Small intestine (tissue), 16 donors: ENCODE measurements at places on chromosomes 13 and 19.

- no peaks in the 10 kb centered on the region for H3K4me1 ChIP-seq
- H3K27me3 ChIP-seq, result peaks cover 27% of the 10 kb centered on the region
- no peak overlapping the region for H3K4me3 ChIP-seq
- H3K36me3 ChIP-seq, result no peaks in the 10 kb centered on the region
Observed at GRCh38 chr19:31352296-31352781, 3.1 kb upstream of the TSHZ3 start.

DNA sequence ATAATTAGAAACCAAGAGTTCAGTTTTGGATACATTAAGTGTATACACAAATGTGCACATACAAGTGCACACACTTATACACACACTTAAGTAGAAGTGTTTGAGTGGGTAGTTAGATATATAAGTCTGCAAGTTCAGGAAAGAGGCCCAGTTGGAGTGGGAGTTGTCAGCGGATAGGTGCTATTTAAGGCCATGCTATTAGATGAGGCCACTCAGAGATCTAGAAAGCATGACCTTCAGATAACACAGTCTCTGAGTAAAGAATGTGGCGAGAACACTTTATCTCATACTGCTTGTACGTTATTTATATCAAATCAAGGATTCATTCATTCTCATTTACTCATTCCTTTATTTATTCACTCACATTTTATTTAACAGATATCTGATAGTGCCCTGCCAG is 206.2 kb downstream of the POSTN start:
- H3K4me3 ChIP-seq, result no peak overlapping the region
- no peak for DNase-seq
- no peaks in the 10 kb centered on the region for H3K27me3 ChIP-seq
- H3K27ac ChIP-seq, result no peak overlapping the region
- no peaks in the 10 kb centered on the region for H3K36me3 ChIP-seq

GRCh38 chr19:18089726-18090125 is 3.0 kb upstream of the IL12RB1 start:
- H3K36me3 ChIP-seq, result no peaks in the 10 kb centered on the region
- no peaks in the 10 kb centered on the region for H3K4me1 ChIP-seq
- DNase-seq, result no peak
- no peaks in the 10 kb centered on the region for H3K27me3 ChIP-seq
- no peak overlapping the region for H3K27ac ChIP-seq
- no peak overlapping the region for H3K4me3 ChIP-seq

DNA sequence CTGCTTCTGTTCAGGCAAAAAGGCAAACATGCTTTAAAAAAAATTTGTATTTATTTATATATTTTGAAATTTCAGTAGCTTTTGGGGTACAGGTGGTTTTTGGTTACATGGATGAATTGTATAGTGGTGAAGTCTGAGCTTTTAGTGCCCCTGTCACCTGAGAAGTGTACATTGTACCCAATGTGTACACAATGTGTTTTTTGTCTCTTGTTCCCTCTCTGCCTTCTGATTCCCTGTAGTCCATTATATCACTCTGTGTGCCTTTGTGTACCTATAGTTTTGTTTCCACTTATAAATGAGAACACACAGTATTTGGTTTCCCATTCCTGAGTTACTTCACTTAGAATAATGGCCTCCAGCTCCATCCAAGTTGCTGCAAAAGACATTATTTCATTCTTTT is 77.4 kb downstream of the PDS5B start:
- H3K27ac ChIP-seq, result no peak overlapping the region
- H3K4me3 ChIP-seq, result no peak overlapping the region
- DNase-seq, result no peak
- H3K4me1 ChIP-seq, result no peaks in the 10 kb centered on the region
- no peaks in the 10 kb centered on the region for H3K27me3 ChIP-seq

GRCh38 chr19:15934332-15935078 is at the start of gene CYP4F11:
Gene CYP4F11, minus strand, starts transcription at chr19:15934529. Its CDS starts 121 bp downstream, at chr19:15934408.
- H3K36me3 ChIP-seq, result no peaks in the 10 kb centered on the region
- peak; percentile 99 for DNase-seq
- H3K27me3 ChIP-seq, result peaks cover 15% of the 10 kb centered on the region

DNA sequence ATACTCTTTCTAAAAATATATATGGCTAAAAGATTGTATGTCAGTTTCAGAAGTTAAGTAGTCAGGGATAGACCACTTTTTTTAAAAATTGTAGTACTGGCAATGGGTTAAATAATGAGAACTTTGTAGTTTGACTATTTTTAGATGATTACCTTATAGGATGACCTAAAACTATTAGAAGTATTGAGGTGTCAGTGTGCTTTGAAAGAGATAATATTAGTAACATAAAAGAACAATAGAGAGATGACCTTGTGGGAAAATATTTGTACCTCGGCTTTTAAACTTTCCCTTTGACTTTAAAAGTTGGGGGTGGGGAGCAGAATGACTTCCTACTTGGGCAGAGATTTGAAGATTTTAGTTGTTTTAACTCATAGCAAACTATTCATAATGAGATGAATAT is 48.3 kb downstream of the SLAIN1 start:
- H3K27ac ChIP-seq, result no peak overlapping the region
- no peaks in the 10 kb centered on the region for H3K4me1 ChIP-seq
- DNase-seq, result no peak
- no peak overlapping the region for H3K4me3 ChIP-seq
- peaks cover 5% of the 10 kb centered on the region for H3K36me3 ChIP-seq
- no peaks in the 10 kb centered on the region for H3K27me3 ChIP-seq

DNA sequence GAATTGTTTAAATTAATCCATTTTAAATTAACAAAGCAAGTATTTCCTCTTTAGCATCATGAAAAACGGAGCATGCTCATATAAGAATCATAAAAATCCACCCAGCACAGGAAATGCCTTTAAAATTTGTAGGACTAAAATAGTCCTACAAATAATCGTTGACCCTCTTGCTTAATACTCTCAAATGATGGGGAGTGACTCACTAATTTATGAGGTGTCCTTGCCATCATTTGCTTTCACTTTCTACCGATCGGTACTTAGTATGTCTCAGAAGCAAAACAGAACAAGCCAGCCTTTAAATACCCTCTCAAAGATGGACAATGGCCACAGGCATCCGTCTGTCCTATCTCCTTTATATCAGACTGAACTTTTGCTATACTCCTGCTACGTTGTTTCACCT is 97.2 kb downstream of the SUCLA2 start:
- no peak overlapping the region for H3K4me3 ChIP-seq
- H3K27ac ChIP-seq, result no peak overlapping the region
- no peaks in the 10 kb centered on the region for H3K4me1 ChIP-seq
- DNase-seq, result peak; percentile 75
- no peaks in the 10 kb centered on the region for H3K27me3 ChIP-seq
- no peaks in the 10 kb centered on the region for H3K36me3 ChIP-seq

- no peaks in the 10 kb centered on the region for H3K27me3 ChIP-seq
- DNase-seq, result no peak
- H3K4me3 ChIP-seq, result no peak overlapping the region
- H3K4me1 ChIP-seq, result no peaks in the 10 kb centered on the region
- no peak overlapping the region for H3K27ac ChIP-seq
Observed at GRCh38 chr13:74074723-74075122, 59.5 kb downstream of the KLF12 start.

GRCh38 chr19:38838986-38839761 is 7.6 kb upstream of the ECH1 start:
- no peaks in the 10 kb centered on the region for H3K27me3 ChIP-seq
- H3K27ac ChIP-seq, result peak overlapping the region; percentile 17
- no peak for DNase-seq
- H3K4me3 ChIP-seq, result no peak overlapping the region

DNA sequence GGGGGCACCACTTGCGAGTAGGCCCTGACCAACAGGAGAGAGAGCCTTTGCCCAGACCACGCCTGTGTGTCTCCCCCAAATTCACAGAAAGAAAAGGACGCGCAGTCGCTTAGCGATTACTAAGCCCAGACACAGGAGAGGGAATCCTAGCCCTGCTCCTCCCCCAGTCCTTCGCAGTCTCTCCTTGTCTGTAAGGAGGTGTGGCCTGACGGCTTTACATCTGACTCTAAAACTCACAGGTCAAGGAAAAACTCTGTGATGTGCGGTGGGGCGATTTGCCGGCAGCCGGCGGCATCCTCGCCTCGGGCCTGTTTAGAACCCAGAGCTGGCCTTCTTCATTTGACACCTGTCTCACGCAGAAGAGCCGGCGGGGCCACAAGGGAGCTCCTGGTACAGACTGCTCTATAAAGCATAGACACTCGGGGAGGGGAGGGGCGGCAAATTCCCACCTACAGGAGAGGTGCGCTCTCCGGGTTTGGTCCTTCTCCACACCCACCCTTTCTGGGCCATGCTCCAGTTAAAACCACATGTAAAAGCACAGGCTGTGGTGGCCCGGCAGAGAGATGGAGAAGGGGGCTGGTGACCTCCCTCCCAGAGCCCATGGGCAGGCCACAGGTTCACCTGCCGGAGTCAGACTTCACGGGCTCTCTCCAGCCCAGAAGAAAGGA is 17.8 kb downstream of the GPR12 start:
- H3K36me3 ChIP-seq, result no peaks in the 10 kb centered on the region
- H3K27me3 ChIP-seq, result peaks cover 17% of the 10 kb centered on the region
- no peak overlapping the region for H3K4me3 ChIP-seq
- no peak overlapping the region for H3K27ac ChIP-seq
- H3K4me1 ChIP-seq, result no peaks in the 10 kb centered on the region

DNA sequence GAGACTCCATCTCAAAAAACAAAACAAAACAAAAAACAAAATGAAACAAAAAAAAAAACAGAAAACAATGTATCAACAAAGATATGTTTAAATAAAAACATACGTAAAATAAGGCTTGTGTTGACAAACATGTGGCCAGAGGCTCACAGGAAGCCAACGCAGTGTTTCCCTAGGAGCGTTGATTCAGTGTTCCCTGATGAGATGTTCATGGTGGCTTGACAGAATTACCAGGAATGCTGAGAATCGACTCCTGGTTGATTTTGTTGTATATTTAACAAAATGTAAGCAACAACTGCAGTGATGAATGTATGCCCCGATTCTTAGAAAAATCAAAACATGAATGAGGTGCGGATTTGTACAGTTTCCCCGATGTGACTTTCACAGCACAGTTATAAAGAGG is 8.9 kb upstream of the ZNF787 start:
- no peaks in the 10 kb centered on the region for H3K36me3 ChIP-seq
- H3K27ac ChIP-seq, result no peak overlapping the region
- no peaks in the 10 kb centered on the region for H3K27me3 ChIP-seq
- no peak overlapping the region for H3K4me3 ChIP-seq
- no peaks in the 10 kb centered on the region for H3K4me1 ChIP-seq

GRCh38 chr19:4763021-4763420 is 28.5 kb upstream of the FEM1A start:
- H3K4me3 ChIP-seq, result no peak overlapping the region
- no peak overlapping the region for H3K27ac ChIP-seq
- H3K27me3 ChIP-seq, result no peaks in the 10 kb centered on the region
- H3K36me3 ChIP-seq, result no peaks in the 10 kb centered on the region

- DNase-seq, result no peak
- H3K4me3 ChIP-seq, result no peak overlapping the region
- no peaks in the 10 kb centered on the region for H3K36me3 ChIP-seq
Observed at GRCh38 chr13:100715604-100716003, 41.0 kb upstream of the TMTC4 start.

DNA sequence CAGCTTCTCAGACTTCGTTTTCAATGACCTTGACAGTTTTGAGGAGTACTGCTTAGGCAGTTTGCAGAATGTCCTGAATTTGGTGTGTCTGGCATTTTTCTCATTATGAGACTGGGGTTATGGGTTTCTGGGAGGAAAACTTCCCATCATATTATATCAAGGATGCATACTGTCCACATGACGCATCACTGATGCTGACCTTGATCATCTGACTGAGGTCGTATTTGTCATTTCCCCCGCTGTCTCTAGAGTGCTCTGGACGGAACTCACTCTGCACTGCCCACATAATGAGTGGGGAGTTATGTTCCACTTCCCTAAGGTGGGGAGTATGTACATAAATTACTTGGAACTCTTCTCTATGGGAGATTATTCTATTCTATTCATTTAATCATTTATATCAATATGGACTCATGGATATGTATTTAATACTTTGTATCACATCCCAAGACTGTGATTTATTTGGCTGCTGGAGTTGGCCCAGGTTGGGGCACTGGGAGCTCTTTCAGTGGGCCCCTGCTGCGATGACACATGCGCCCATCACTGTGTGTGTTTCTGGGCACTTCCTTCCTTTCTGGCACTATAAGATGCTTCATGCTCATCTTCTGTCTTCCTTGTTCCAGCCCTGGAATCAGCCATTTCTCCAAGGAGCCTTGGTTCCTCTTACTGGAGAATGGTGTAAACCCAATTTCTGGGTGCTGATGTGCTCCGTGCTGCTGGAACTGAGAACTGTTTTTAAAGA is 138.6 kb downstream of the MIPEP start:
- no peaks in the 10 kb centered on the region for H3K27me3 ChIP-seq
- H3K4me3 ChIP-seq, result no peak overlapping the region
- H3K27ac ChIP-seq, result no peak overlapping the region
- no peak for DNase-seq
- H3K4me1 ChIP-seq, result no peaks in the 10 kb centered on the region

- H3K27me3 ChIP-seq, result no peaks in the 10 kb centered on the region
- peaks cover 2% of the 10 kb centered on the region for H3K36me3 ChIP-seq
- H3K27ac ChIP-seq, result no peak overlapping the region
- no peaks in the 10 kb centered on the region for H3K4me1 ChIP-seq
Observed at GRCh38 chr13:77143431-77143830, 116.5 kb upstream of the FBXL3 start.

GRCh38 chr13:108932196-108932595 is 302.8 kb downstream of the MYO16 start:
- no peaks in the 10 kb centered on the region for H3K4me1 ChIP-seq
- H3K36me3 ChIP-seq, result no peaks in the 10 kb centered on the region
- no peak for DNase-seq
- no peak overlapping the region for H3K4me3 ChIP-seq
- no peaks in the 10 kb centered on the region for H3K27me3 ChIP-seq

GRCh38 chr19:17680230-17680722 is 7.9 kb downstream of the UNC13A start:
- H3K27me3 ChIP-seq, result peaks cover 3% of the 10 kb centered on the region
- H3K4me1 ChIP-seq, result no peaks in the 10 kb centered on the region
- H3K27ac ChIP-seq, result no peak overlapping the region
- H3K4me3 ChIP-seq, result no peak overlapping the region
- H3K36me3 ChIP-seq, result no peaks in the 10 kb centered on the region

- H3K4me1 ChIP-seq, result no peaks in the 10 kb centered on the region
- H3K36me3 ChIP-seq, result peaks cover 62% of the 10 kb centered on the region
- no peak for DNase-seq
- H3K27me3 ChIP-seq, result no peaks in the 10 kb centered on the region
Observed at GRCh38 chr13:113591750-113592149, 7.2 kb downstream of the TFDP1 start.

DNA sequence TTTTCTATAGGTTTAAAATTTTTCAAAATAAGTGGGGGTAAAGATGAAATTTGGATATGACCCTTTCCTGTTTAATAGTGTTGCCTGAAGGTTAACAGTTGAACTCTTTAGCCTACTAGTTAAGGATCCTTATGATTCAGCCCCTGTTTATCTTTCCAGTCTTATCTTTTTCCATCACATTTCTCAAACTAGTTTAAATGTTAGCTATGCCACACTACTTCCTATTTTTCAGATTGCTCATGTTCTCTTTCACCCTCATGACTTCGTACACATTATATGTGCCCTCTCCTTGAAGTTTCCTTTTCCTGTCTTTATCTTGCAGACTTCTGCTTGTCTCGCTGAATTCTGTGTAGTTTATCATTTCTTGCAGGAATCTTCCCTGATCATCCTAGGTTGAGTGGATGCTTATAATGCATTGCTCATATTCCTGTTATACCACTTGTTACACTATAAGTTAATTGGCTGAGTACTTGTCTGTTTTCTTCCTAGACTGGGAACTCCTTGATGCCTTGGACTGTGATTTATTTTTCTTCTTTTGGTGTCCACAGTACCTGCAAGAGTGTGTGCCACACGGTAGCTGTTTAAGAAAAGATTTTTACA is 86.7 kb downstream of the FNDC3A start:
- H3K4me1 ChIP-seq, result no peaks in the 10 kb centered on the region
- H3K27me3 ChIP-seq, result no peaks in the 10 kb centered on the region
- H3K36me3 ChIP-seq, result no peaks in the 10 kb centered on the region
- H3K27ac ChIP-seq, result no peak overlapping the region
- no peak for DNase-seq
